Stimulated activated CD4-positive, alpha-beta T cell treated with anti-CD3 and anti-CD28 coated beads, Interleukin-12 subunit alpha, Interleukin-12 subunit beta, amount 100 ng/mL, for 4 hours (primary cell): ENCODE measurements at places on chromosomes 5 and 9.

DNA sequence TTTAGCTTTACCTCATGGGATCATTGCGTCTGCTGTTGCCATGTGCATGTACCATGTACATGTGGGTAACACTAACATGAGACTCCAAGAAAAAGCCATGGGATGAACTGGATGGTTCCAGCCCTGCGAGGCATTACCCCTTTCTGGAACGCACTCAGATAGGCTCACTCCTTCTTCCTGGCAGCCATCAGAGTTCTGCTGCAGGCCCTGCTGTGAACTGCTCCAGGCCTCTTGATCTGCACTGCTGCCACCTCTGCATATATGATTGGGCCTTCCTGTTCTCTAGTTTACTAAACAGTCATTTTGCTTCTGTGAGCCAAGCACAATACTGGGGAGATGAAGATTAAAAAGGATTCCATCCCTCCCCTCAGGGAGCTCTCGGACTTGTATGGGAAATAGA, 220.5 kb downstream of the CD180 start:
- DNase-seq: no peak

- DNase-seq: no peak
Measured at GRCh38 chr5:89128092-89128491, 245.1 kb upstream of the MEF2C start.

GRCh38 chr5:149645236-149645635, 63.9 kb downstream of the ARHGEF37 start:
- DNase-seq: no peak

GRCh38 chr5:176915906-176916305, 16.8 kb upstream of the HK3 start:
- no peak for DNase-seq

GRCh38 chr9:132793606-132794580, 84.2 kb downstream of the AK8 start:
- DNase-seq: no peak

DNA sequence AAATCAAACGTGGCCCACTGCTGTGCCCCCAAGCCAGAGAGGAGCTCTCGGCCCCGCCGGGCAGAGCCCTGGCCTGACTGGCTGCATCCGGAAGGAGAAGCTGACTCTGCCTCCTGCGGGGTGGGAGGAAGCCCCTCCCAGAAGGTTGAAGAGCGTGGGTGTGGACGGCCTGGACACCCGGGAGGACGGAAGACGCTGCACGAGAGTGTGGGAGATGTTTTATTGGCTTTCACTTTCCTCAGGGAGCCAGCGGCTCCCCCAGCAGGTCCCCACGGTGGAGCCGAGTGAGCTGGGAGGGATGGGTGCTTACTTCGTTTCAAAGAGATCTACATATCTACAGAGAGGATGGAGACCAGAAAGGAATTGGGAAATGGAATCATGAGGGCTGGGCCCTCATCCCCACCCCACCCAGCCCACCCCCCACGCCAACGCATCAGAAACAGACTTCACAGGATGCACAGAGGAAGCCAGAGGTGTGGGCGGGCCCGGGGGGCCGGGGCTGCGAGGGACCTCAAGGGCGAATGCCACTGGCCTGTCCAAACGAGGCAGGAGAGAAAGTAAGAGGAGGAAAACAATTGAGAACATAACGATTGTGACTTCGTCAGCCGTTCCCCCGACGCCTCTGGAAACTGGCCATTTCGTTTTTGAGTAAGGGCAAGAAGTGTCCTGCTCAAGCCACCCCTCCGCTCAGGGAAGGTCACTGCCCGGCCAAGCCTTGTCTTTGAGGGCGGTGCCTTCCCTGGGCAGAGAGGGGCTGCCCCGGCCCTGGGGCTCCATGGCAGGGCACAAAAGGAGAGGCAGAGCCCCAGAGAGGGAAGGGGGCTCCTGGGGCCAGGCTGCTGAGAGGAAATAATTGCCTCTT, 32.1 kb downstream of the FAM163B start:
- DNase-seq: no peak

DNA sequence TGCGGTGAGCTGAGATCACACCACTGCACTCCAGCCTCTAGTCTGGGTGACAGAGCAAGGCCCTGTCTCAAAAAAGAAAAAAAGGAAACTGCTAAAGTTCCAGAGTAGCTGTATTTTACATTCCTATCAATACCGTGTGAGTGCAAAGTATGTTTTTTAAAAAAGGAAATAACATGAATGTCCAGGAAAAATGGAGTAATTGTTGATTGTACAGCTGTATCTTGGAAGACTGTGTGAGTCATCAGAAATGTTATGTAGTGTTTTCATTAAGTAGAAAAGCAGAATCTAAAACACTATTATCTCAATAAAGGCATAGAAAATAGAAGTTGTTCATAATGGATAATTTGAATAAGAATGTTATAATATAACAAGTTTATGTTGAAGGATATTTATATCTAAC, 53.9 kb downstream of the ZCCHC7 start:
- no peak for DNase-seq

DNA sequence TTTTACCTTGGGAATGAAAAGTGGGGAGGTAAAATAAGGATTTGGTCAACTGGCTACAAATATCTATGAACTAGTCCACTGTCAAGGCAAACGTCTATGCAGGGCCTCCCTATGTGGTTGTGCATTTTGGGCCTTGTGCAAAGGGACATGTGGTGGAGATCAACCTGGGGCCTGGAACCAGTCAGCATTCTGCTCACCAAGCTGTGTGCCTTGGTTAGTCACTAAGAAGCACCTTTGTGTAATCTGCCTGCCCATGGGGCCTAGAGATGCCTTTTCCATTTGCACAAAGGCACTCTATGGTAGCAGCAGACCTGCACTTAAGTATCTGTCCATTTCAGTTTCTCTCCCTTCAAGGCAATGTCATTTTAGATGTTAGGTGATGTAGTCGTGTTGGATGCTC, 184.0 kb downstream of the GNAQ start:
- DNase-seq: no peak
